ENCODE measurements at places on chromosomes 1 and 21.

- DNase-seq, result no peak
These were observed 11.2 kb downstream of the PUM1 start for GRCh38 chr1:31054349-31054748.

DNA sequence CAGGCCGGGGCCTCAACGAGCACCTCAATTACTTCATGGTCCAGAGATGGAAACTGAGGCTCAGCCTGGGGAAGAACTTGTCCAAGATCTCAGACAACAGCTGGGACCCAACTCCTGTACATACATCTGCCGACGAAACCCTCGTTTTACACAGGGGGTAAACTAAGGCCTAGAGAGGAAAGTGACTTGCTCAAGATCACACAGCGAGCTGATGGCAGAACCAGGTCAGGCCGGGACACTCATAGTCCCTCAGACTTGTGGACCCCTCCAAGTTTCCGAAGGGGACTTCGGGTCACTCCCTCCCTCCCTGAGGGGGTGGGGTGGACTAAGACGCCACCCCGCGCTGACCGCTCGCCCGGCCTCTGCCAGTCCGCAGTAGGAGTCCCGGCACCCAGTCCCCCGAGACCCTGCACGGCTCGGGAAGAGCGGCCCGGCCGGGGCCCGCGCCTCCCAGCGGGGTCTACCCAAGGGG, 430 bp downstream of the WASF2 start:
- DNase-seq, result no peak

- DNase-seq, result no peak
These were observed 34.9 kb upstream of the IVNS1ABP start for GRCh38 chr1:185351734-185352466.

GRCh38 chr1:174406421-174406820, 41.3 kb upstream of the GPR52 start:
- DNase-seq, result no peak

GRCh38 chr1:37875833-37876232, 16.4 kb upstream of the MTF1 start:
- DNase-seq, result no peak

DNA sequence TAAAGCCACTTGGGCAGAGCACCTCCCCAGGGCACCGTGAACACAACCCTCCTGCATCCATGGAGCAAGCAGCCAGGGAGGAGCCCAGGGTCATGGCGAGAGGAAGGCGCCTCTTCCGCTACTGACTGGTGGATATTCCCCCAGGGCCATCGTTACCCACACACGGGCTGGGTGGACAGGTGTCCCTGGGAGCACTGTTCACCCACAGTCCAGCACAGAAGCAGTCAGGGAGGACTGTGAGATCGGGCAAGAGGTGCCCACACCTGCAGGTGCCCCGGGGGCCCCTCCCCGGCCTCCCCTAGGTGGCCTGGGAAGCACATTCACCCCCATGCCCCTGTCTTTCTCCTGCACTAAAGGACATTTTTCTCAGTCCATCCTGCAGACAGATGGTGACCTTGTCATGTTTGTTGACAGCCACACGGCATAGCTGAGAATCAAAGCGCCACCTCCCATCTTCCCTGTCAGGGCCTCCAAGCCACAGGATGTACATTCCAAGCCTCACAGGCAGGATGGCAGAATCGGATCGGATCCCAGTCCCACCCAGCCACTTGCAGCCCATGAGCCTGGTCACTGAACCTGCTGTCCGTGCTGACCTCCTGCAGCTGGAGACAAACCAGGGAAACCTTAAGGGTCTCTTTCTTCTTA, 160.2 kb downstream of the PRDM16 start:
- DNase-seq, result no peak

- DNase-seq, result no peak
These were observed 3.5 kb downstream of the STK40 start for GRCh38 chr1:36382231-36382630.

DNA sequence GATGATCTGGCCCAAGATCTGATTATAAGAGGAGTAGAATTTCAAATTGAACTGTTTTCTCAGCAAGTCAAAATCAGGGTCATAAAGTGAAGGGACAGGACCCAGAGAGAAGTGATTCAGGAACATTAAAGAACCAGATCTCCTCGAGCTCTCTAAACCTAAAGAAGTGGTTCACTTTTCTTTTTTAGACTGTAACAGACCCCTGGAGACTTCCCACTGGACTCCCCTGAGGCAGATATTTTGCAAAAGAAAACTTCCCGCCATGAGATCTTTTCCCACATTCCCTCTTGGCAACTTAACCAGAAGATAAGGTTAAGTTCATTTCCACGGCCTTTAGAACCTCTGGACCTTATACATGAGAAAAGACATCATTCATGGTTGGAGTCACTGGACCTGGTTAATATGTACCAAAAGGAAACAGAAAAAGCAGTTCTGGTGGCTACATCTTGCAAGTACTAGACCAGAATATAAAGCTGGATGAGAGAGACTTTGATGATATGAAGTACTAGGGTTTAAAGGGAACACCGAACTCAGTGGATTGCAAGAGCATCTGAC, 1061.4 kb downstream of the MRPL39 start:
- DNase-seq, result no peak

Data from stimulated activated CD4-positive, alpha-beta T cell treated with anti-CD3 and anti-CD28 coated beads, Interleukin-15, amount 100 ng/mL, for 1 hour (primary cell).